Naive thymus-derived CD4-positive, alpha-beta T cell (primary cell): ENCODE measurements at places on chromosomes 5 and 9. TPM values are rescaled to one million over a fixed set of nuclear protein-coding genes. Genes with fewer than 3 reads are reported as not detected.
A peak's percentile ranks its signal among the peaks of the same experiment; 100 is the strongest.

DNA sequence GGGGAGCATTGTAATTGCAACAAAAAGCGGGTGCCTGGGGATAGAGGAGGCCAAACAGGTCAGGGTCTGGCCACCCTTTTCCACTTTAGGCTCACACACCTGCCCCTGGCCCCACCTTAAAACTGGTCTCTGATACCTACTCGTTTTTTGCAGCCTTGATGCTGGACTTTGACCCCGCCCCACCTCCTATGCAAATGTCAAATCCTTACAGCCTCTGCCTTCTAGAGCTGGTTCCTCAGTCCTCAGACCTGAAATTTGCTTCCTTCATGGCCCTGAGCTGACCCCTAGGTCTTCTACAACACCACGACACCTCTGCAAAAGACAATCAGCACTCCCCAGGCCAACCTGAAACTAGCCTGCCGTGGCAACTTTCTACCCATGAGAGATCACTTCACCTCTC is 37.7 kb downstream of the SMIM23 start:
- no peak overlapping the region for H3K4me3 ChIP-seq
- no peak for DNase-seq
- no peaks in the 10 kb centered on the region for H3K27me3 ChIP-seq
- no peak overlapping the region for H3K27ac ChIP-seq
- H3K36me3 ChIP-seq, result no peaks in the 10 kb centered on the region
- no peaks in the 10 kb centered on the region for H3K4me1 ChIP-seq

DNA sequence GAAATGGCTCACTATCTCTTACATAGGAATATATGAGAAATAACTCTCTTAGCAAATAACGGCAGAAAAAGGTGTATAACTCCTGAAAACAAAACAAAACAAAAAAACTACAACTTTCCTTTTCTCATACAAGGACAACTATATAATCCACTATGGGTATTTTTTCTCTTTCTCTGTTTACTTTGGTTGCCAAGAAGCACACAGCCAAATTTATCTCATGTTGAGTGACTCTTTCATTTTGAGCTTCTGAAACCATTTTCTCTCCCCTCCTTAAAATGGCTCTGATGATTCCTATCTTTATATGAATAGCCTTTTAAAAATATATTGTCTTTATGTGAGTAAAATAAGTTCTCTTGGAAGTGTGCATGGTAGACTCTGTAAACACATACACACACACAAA is 128.7 kb downstream of the TRIM32 start:
- H3K27me3 ChIP-seq, result no peaks in the 10 kb centered on the region
- no peaks in the 10 kb centered on the region for H3K4me1 ChIP-seq
- no peak overlapping the region for H3K4me3 ChIP-seq
- no peak for DNase-seq
- H3K27ac ChIP-seq, result no peak overlapping the region
- H3K36me3 ChIP-seq, result no peaks in the 10 kb centered on the region

DNA sequence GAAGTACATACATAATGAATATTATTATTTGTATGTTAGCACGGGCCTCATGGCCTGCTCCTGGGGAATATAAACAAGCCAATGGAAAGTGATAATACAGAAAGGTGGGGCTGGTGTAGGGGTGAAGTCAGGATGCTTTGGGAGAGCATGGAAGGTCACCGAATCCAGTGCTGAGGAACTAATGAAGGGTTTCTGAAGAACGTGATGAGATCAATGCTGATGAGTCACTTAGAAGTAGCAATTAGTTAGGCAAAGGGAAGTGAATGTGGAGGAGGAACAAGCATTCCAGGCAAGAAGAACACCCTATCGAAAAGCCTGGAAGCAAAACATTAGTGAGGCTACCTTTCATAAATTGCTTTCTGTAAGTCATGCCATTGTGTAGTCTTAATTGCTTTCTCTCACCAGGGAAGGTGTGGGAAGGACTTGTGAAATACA is 2.1 kb downstream of the ANXA1 start:
- H3K27ac ChIP-seq, result peak overlapping the region; percentile 77
- H3K4me3 ChIP-seq, result peak overlapping the region; percentile 67
- peaks cover 44% of the 10 kb centered on the region for H3K4me1 ChIP-seq

DNA sequence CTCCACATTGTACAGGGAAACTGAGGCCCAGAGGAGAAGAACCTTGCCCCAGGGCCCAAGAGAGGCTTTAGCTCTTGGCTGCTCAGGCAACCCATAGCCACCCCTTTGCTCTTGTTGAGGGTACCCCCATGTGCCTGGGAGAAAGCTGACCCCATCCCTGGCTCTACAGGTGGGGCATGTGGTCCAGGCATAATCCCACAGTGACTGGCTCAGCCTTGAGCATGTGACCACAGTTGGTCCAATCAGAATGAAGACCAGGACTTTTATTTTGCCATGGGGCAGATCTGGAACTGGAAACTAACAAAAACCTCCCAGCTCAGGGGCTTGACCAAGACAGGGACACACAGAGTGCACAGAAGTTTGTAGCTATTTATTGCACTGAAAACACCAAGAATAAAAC is 29.3 kb downstream of the SLC6A7 start:
- no peak overlapping the region for H3K4me3 ChIP-seq
- no peak for DNase-seq
- no peak overlapping the region for H3K27ac ChIP-seq
- H3K4me1 ChIP-seq, result no peaks in the 10 kb centered on the region

Gene FAXDC2
- not detected in 2 replicates for total RNA-seq

DNA sequence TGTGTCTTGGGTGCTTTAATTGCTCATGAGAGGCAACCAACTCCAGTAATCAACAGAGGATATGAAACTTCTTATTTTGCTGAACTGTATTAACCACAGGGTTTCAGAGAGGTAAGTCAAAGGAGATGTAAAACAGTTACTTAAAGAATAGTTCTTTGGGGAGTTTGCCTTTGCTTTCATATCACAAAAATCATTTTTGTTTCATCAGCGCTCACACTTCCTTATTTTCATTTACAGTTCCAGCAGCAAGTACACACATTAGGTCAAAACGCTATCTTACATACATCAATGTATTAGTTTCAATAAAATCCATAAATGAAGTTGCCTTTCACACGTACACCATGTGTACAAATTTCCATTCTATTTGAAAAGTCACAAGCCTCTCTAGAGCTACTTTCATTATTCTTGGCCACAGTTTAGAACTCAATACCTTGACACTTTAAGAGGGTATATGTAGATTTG is 50.1 kb downstream of the ST8SIA4 start:
- H3K4me1 ChIP-seq, result peaks cover 9% of the 10 kb centered on the region
- H3K27ac ChIP-seq, result no peak overlapping the region
- no peaks in the 10 kb centered on the region for H3K36me3 ChIP-seq

GRCh38 chr9:110186254-110186653 is 21.7 kb downstream of the C9orf152 start:
- no peaks in the 10 kb centered on the region for H3K4me1 ChIP-seq
- no peaks in the 10 kb centered on the region for H3K27me3 ChIP-seq
- DNase-seq, result no peak
- no peak overlapping the region for H3K27ac ChIP-seq
- H3K36me3 ChIP-seq, result no peaks in the 10 kb centered on the region

GRCh38 chr9:84315278-84315877 is 25.2 kb downstream of the SLC28A3 start:
- no peaks in the 10 kb centered on the region for H3K4me1 ChIP-seq
- no peak overlapping the region for H3K4me3 ChIP-seq
- peak; percentile 40 for DNase-seq
- H3K27ac ChIP-seq, result no peak overlapping the region
- no peaks in the 10 kb centered on the region for H3K27me3 ChIP-seq
- no peaks in the 10 kb centered on the region for H3K36me3 ChIP-seq

DNA sequence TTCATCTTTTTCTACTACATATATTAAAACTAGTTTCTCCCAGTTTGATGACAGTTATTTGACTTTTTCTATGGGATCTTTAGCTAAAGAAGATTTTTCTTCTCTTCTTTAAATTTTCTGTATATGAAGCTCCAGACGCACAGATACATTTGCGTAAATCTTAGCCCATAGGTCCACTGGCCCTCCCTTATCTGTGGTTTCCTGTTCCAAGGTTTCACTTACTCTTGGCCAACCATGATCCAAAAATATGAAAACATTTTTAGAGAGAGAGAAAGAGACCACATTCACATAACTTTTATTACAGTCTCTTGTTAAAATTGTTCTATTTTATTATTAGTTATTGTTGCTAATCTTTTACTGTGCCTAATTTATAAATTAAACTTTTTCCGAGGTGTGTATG is 270.2 kb upstream of the DAPK1 start:
- DNase-seq, result no peak
- no peaks in the 10 kb centered on the region for H3K4me1 ChIP-seq
- H3K27me3 ChIP-seq, result no peaks in the 10 kb centered on the region
- no peak overlapping the region for H3K4me3 ChIP-seq
- H3K27ac ChIP-seq, result no peak overlapping the region

GRCh38 chr5:76535577-76535976 is 87.6 kb downstream of the F2RL2 start:
- no peaks in the 10 kb centered on the region for H3K27me3 ChIP-seq
- no peak overlapping the region for H3K4me3 ChIP-seq
- no peak overlapping the region for H3K27ac ChIP-seq
- DNase-seq, result no peak

DNA sequence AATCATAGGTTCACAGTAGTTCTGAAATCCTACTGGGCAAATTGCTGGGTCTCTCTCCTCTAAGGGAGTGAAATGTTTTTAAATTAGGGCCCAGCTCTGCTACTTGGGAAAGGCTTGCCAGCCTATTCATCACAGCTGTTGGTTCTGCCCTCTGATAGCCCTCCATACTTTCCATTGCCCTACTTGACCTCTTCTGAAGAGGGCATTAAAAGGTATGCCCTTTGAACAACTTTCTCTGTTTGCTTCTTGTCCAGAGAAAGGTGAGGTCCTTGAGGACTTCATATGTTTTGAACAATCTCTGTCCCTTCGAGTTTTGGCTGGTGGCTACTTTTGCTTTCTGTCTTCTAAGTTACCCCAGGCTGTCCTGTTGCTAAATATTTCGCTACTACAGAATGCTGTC is 62.3 kb upstream of the JAK2 start:
- H3K27ac ChIP-seq, result no peak overlapping the region
- H3K27me3 ChIP-seq, result no peaks in the 10 kb centered on the region
- H3K36me3 ChIP-seq, result no peaks in the 10 kb centered on the region
- DNase-seq, result no peak

DNA sequence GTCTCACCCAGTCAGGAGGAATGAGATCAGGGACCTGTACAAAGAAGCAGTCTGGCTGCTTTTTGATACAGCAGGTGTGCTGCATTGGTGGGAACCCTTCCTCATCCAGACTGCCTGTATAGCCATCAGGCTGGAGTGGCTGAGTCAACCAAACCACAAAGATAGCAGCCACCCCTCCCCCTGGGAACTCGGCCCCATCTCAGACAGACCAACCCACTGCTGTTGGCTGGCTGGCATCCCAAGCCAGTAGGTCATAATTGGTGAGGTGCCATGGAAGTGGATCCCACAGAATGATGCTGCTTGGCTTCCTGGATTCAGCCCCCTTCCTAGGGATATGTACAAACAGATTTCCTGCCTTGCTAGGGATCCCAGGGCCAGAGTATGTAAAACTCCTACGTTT is 60.9 kb downstream of the YTHDC2 start:
- H3K27ac ChIP-seq, result no peak overlapping the region
- H3K27me3 ChIP-seq, result no peaks in the 10 kb centered on the region

Gene TMEM141
- 54.9 TPM for total RNA-seq

Gene GNA14
- 0.34 TPM for total RNA-seq

GRCh38 chr5:135250671-135251070 is 148.4 kb downstream of the MACROH2A1 start:
- no peaks in the 10 kb centered on the region for H3K36me3 ChIP-seq
- no peak for DNase-seq

Gene CCIN
- total RNA-seq, result 0.56 TPM

GRCh38 chr9:107606149-107606790 is 116.7 kb upstream of the KLF4 start:
- DNase-seq, result no peak
- no peak overlapping the region for H3K4me3 ChIP-seq
- H3K27me3 ChIP-seq, result no peaks in the 10 kb centered on the region
- H3K27ac ChIP-seq, result no peak overlapping the region

DNA sequence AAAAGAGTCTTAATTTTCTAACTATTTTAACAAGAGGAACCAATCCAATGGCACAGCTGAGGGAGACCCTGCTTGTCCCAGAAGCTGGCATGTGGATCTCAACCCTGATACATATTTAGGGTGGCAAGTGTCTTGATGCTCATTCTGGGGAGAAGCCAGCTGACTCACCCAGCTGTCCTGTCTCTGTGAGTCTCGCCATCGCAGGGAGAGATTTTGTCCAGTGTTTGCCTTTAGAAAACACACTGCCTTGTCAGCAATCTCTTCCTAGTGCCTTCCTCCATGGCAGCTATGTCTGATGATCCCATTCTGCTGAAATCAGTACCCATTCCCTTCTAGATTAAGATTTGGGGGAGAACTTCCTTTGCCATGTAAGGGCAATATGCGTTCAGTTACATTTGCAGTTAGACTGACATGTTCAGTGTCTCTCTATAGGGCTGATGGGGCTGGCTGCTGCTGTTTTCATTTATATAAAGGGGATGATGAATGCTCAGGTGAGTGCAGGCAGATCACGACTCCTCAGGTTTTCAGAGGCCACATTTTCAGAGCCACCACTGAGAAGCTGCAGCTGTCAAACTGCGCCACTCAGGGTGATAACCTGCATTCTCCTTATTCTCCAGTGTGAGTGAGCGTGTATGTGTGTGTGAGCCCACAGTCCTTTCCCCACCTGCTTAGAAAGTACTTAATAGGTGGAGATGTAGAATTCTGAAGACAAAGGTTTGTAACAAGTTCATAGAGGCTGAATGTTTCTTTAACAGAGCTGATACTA is 217.0 kb downstream of the GAS1 start:
- no peak overlapping the region for H3K27ac ChIP-seq
- DNase-seq, result no peak
- H3K36me3 ChIP-seq, result no peaks in the 10 kb centered on the region
- H3K27me3 ChIP-seq, result no peaks in the 10 kb centered on the region
- H3K4me3 ChIP-seq, result no peak overlapping the region
- H3K4me1 ChIP-seq, result no peaks in the 10 kb centered on the region

Gene PNPLA7
- total RNA-seq, result 28.2 TPM

DNA sequence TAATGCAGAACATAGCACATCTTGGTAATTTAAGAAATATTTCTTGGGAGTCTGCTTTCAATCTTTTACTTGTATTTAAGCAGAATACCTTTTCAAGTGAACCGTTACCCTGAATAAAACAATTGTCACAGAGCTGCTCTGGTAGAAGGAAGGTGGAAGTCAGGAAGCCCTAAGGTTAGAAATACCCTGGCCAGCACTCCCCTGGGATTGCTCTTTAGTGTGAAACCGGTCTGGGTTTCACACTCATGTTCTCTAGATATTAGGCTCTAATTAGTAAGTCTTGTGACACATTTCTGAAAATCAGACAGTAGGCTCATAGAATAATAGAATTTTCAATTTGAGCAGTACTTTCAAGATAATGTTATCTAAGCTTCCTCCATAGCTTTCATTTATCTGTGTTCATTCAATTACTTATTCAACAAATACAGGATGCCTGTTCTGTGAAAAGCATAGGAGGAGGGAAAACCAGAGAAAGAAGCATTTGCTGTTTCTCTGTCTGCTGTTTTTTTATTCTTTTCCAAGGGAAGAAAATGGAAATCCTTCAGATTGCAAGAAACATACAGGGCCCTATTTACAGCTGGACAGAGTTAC is 825.5 kb downstream of the TLR4 start:
- DNase-seq, result no peak
- H3K4me1 ChIP-seq, result no peaks in the 10 kb centered on the region
- no peak overlapping the region for H3K4me3 ChIP-seq

Gene CDC20B
- total RNA-seq, result 0.28 and 0.44 TPM in 2 replicates
